ENCODE measurements at places on chromosomes 3 and 15.

DNA sequence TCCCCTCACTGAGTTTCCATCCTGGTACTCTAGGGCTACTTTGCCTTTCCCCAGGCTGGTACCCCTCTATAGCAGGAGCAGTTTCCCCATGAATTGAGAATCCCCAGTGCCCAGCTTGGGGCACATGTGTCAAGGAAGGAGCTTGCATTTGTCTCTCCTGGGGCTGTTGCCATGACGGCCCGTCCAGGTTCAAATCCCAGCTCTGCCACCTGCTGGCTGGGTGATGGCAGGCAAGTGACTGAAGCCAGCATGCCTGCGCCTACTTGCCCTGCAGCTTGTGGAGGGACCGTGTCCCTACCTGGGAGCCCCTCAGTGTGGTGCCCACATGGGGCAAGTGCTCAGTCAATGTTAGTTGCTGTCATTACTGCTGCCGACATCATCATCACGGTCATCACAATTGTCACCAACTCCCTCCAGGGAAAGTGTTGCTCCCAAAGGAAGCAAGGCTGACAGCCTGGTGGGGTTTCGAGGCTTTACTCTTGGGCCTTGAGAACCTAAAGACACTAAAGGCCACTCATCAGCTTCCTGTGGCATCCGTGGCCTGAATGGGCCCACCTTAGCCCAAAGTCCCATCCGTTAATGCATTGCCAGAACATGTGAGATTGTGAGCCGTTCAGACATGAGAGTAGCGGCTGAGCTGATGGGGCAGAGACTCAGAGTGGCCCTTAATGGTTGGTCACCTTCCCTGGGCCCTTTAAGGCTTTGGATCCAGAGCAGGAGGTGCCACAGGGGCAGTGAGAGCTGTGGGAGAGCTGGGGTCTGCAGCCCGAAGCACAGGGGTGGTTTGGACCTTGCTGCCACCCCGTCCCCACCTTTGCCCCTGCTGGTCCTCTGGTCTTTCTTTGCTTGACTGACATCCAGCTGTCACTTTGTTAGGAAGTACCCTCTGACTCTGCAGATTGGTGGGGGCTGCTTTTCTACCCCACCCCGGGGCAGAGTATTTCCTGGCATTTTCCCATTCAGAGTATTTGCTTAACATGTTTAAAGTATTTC is 144.4 kb downstream of the DNAJB8 start:
- H3K4me3 ChIP-seq, result no peak overlapping the region
- peak; percentile 6 for DNase-seq
- no peak overlapping the region for H3K27ac ChIP-seq
- peaks cover 4% of the 10 kb centered on the region for H3K36me3 ChIP-seq
- no peaks in the 10 kb centered on the region for H3K4me1 ChIP-seq
- no peaks in the 10 kb centered on the region for H3K27me3 ChIP-seq

- H3K36me3 ChIP-seq, result peaks cover 25% of the 10 kb centered on the region
- no peaks in the 10 kb centered on the region for H3K27me3 ChIP-seq
- peaks cover 31% of the 10 kb centered on the region for H3K4me1 ChIP-seq
Observed at GRCh38 chr15:40456299-40456712, 14.5 kb upstream of the CHST14 start.

DNA sequence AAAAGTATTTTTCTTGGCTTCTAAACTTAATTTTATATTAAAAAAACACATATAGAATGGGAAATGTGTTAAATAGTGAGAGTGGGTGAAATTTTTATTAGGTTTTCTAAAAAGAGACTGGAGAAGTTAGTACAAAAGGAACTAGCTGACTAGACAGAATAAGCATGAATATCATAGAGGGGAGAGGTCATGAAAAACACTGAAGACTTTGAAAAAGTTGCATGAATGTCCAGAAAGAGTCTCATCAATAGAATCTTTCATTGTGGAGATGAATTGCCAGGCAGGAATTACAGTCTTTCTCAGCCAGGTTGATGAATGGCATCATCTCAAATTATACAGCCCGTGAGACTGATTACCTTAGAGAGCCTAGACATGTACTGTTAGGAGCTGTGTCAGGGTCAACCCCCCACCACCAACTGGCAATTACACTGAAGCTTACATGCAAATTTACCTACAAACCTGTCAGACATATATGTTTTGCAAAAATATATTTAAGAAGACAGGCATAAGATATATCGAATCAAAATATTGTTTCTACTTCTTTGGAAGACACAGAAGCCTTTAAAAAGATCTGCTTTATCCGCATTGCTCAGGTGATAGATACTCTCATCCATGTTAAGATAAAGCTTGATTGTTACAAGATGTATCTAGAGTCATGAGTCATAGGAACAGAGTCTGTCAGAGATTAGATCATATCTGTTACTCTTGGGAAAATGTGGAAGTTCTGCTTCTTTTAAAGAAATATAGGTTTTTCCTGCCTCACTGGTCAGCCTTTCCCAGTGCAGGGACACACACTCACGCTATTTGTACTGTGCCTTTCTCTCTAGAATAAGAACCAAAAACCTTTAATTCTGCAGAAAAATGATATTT is 34.8 kb upstream of the PFN2 start:
- H3K4me1 ChIP-seq, result no peaks in the 10 kb centered on the region
- H3K36me3 ChIP-seq, result no peaks in the 10 kb centered on the region
- no peak overlapping the region for H3K4me3 ChIP-seq
- H3K27ac ChIP-seq, result no peak overlapping the region

- H3K27me3 ChIP-seq, result no peaks in the 10 kb centered on the region
- H3K27ac ChIP-seq, result no peak overlapping the region
- DNase-seq, result peak; percentile 64
- no peak overlapping the region for H3K4me3 ChIP-seq
- H3K4me1 ChIP-seq, result peaks cover 4% of the 10 kb centered on the region
Observed at GRCh38 chr3:185659942-185660921, 74.1 kb downstream of the SENP2 start.

- no peak overlapping the region for H3K4me3 ChIP-seq
- no peaks in the 10 kb centered on the region for H3K27me3 ChIP-seq
- no peaks in the 10 kb centered on the region for H3K36me3 ChIP-seq
Observed at GRCh38 chr3:65975032-65975431, 63.7 kb downstream of the MAGI1 start.

DNA sequence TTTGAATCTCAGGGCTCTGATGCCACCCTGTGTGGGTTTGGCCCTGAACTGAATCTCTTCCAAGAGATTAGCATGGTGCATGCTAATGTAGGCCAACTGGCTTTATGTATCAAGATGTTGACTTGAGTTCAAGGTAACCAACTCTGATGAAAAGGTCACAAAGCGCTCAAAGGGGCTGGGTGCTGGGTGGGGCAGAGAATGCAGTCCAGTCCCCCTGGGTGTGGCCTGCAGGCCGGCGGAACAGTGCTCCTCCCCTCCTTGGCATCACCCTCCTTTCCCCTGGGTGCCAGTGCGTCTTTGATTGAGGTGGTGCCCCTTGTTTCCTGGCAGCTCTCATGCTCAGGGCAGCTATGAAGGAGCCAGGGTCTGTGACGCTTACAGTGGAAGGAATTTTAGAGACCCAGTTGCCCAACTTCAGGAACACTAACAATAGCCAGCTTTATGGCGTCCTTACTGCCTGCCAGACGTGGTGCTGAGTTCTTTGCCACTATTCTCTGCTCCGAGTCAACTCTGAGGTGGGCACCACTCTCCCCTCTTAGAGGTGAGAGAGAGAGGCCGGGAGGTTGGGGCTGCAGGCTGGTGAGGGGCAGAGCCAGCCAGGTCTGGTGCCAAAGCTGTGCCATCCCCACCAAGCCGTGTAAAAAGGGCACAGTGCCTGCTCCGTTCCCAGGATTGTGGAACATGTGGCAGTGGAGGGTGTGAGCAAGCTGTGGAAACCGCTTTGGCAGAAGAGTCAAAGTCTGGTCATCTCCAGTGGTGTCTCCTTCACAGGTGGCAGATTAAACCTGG is 9.8 kb downstream of the SYNM start:
- no peaks in the 10 kb centered on the region for H3K27me3 ChIP-seq
- no peak overlapping the region for H3K4me3 ChIP-seq
- H3K4me1 ChIP-seq, result no peaks in the 10 kb centered on the region
- DNase-seq, result no peak
- no peaks in the 10 kb centered on the region for H3K36me3 ChIP-seq
- no peak overlapping the region for H3K27ac ChIP-seq

GRCh38 chr3:119145128-119145499 is 851 bp upstream of the TEX55 start:
- H3K27me3 ChIP-seq, result no peaks in the 10 kb centered on the region
- no peak overlapping the region for H3K4me3 ChIP-seq
- no peaks in the 10 kb centered on the region for H3K36me3 ChIP-seq
- no peaks in the 10 kb centered on the region for H3K4me1 ChIP-seq
- DNase-seq, result no peak

- H3K36me3 ChIP-seq, result no peaks in the 10 kb centered on the region
- H3K27me3 ChIP-seq, result no peaks in the 10 kb centered on the region
- H3K27ac ChIP-seq, result no peak overlapping the region
- no peak for DNase-seq
- H3K4me3 ChIP-seq, result no peak overlapping the region
Observed at GRCh38 chr3:99747915-99748314, 69.7 kb upstream of the CMSS1 start.

GRCh38 chr3:153319705-153320554 is 157.9 kb downstream of the RAP2B start:
- no peak overlapping the region for H3K4me3 ChIP-seq
- no peaks in the 10 kb centered on the region for H3K36me3 ChIP-seq
- H3K27ac ChIP-seq, result no peak overlapping the region
- no peaks in the 10 kb centered on the region for H3K27me3 ChIP-seq
- H3K4me1 ChIP-seq, result peaks cover 10% of the 10 kb centered on the region

DNA sequence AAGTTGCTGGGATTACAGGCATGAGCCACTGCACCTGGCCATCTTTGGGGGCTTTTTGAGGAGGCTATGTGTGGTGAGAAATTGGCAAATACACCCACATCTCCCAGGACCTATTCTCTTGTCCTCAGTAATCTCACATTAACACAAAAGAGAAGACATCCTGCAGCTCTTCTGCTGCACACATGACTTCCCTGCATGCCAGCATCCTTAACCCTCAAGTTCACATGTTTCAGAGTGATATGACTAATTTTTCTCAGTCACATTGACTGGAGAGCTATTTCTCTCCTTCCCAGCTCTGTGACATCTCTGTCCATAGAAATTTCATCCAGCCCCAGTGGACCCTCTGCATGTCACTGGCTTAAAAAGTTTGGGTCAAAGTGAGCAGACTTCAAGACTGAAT is 1.9 kb upstream of the SKIC8 start:
- DNase-seq, result peak; percentile 52
- H3K36me3 ChIP-seq, result no peaks in the 10 kb centered on the region
- H3K27ac ChIP-seq, result peak overlapping the region; percentile 82
- H3K4me3 ChIP-seq, result peak overlapping the region; percentile 34
- no peaks in the 10 kb centered on the region for H3K27me3 ChIP-seq
- peaks cover 56% of the 10 kb centered on the region for H3K4me1 ChIP-seq

- no peaks in the 10 kb centered on the region for H3K27me3 ChIP-seq
- peaks cover 37% of the 10 kb centered on the region for H3K4me1 ChIP-seq
- no peaks in the 10 kb centered on the region for H3K36me3 ChIP-seq
- H3K4me3 ChIP-seq, result no peak overlapping the region
- no peak for DNase-seq
Observed at GRCh38 chr3:183370391-183370790, 58.0 kb downstream of the MCF2L2 start.

- H3K27me3 ChIP-seq, result no peaks in the 10 kb centered on the region
- H3K4me1 ChIP-seq, result no peaks in the 10 kb centered on the region
- no peak overlapping the region for H3K27ac ChIP-seq
- H3K36me3 ChIP-seq, result no peaks in the 10 kb centered on the region
Observed at GRCh38 chr3:66520724-66521123, 19.9 kb upstream of the LRIG1 start.

DNA sequence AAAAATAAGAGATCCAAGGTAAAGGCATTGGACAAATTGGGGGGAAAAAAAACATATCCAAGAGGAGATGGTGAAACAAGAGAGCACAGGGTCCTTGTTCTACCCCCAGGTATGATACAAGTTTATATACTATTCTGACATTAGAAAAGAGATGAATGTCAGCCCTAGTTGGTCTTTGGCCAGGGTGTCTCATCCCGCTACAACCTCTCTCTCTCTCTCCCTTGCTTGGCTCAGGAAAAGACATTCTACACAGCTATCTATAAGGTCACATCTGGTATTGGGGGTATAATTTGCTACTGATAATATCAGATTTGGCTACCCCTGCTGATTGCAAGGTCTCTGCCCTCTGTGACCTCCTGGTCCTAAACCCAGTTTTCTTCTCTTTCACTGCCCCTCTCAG is 117.2 kb downstream of the GOLIM4 start:
- no peaks in the 10 kb centered on the region for H3K36me3 ChIP-seq
- no peak overlapping the region for H3K27ac ChIP-seq
- no peaks in the 10 kb centered on the region for H3K4me1 ChIP-seq
- no peak for DNase-seq
- H3K27me3 ChIP-seq, result no peaks in the 10 kb centered on the region
- H3K4me3 ChIP-seq, result no peak overlapping the region

- peaks cover 2% of the 10 kb centered on the region for H3K27me3 ChIP-seq
- H3K36me3 ChIP-seq, result no peaks in the 10 kb centered on the region
- H3K27ac ChIP-seq, result no peak overlapping the region
- H3K4me1 ChIP-seq, result no peaks in the 10 kb centered on the region
- no peak for DNase-seq
- H3K4me3 ChIP-seq, result no peak overlapping the region
Observed at GRCh38 chr15:66269326-66270090, 16.0 kb upstream of the MEGF11 start.

DNA sequence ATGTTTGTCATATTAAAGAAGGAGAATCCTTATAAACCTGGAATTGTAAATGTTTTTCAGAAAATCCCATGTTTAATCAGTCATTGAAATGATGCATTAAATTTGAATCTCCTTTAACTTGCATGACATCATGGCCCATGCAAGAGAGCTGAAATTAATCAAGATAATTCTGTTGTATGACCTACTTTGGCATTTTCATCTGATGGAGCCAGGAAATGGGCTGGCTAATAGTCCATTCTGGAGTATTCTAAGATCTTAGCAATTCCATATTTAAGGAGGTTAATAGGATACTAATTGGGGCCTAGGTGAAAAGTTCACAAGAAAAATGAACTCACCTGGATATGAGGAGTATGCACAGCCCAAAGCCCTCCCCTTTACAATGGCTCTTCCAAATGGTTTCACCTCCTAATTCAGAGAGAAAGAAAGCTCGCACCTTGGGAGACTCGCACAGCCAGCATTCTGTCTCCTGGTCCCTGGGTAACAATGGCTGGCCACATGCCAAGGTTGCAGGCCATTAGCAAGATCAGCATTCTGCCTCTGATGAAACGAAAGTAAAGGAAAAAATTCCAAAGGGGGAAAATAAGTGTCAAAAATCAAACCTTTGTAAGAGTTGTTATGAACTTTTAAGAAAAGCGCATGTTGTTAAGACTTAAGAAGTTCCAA is 786.4 kb downstream of the MCTP2 start:
- H3K27ac ChIP-seq, result no peak overlapping the region
- H3K27me3 ChIP-seq, result no peaks in the 10 kb centered on the region
- DNase-seq, result no peak
- H3K4me3 ChIP-seq, result no peak overlapping the region
- H3K36me3 ChIP-seq, result no peaks in the 10 kb centered on the region

GRCh38 chr15:83733206-83733605 is 79.3 kb downstream of the ADAMTSL3 start:
- H3K4me1 ChIP-seq, result no peaks in the 10 kb centered on the region
- no peaks in the 10 kb centered on the region for H3K36me3 ChIP-seq
- no peaks in the 10 kb centered on the region for H3K27me3 ChIP-seq

- no peak overlapping the region for H3K4me3 ChIP-seq
- no peaks in the 10 kb centered on the region for H3K4me1 ChIP-seq
- no peak overlapping the region for H3K27ac ChIP-seq
- no peaks in the 10 kb centered on the region for H3K27me3 ChIP-seq
- peaks cover 87% of the 10 kb centered on the region for H3K36me3 ChIP-seq
Observed at GRCh38 chr3:182837855-182838454, 44.7 kb downstream of the ATP11B start.

Data from CD14-positive monocyte (primary cell).